G401 (cell line): ENCODE measurements at places on chromosomes 16 and 17.
A peak's percentile ranks its signal among the peaks of the same experiment; 100 is the strongest.

DNA sequence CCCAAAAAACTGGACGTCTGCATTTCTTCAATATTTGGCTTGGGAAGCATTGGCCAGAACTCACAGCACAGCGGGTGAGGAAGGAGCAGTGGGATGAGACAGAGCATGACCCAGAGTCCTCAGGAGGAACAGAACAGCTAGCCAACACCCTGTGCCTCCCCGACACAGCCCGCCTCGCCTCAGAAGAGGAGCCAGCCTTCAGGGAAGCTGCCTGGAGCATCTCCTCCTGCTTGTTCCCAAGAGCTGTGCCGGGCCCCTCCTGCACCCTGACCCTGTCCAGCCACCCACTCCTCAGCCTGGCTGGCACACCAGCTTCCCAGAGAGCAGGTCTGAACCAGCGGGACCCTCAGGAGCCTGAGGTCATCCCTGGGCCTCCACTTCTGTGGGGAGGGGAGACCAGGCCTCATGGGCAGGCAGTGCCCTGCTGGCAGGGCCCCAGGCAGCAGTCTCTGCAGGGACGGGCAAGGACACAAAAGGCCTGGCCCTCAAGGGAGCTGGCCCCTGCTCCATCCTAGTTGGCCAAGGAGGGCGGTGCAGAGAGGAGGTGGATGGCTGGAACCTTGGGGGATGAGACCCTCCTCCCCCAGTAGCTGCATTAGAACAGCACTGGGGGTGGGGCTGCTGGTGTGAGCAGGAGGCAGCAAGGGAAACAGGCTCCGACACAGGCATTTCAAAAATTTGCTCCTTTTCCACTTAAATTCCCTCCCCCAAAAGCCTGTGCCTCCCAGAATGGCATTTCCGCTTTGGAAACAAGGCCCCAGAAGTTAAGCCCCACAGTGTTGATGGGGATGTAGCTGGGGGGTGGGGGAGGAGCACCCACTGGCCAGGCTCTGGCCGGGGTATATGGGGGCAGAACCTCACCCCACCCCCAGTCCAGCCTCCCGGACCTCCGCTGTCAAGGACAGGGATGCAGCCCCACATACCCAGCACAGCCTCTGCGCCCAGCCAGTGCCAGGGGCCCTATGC lies 1.8 kb upstream of the BCAR1 start:
- peak; percentile 60 for DNase-seq

DNA sequence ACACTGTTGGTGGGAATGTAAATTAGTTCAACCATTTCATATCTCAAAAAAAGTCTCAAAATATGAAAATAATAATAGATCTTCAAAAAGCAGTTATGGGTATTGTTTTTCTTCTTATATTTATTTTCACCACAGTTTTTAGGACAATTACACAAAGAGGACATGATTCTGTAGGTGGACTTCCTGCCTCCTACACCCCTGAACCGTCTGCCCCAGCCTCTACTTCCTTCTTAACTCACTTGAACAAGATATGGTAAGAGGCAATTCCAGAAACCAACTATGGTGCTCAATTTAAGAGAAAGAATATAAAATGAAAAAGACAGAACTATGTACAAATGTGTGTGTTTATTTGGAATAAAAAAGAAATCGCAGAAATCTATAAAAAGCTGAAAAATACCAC lies 74.1 kb upstream of the MON1B start:
- DNase-seq: no peak

GRCh38 chr17:80082403-80083135 lies 18.8 kb upstream of the GAA start:
- peak; percentile 68 for DNase-seq

GRCh38 chr17:49775546-49776260 lies 11.8 kb upstream of the FAM117A start:
- no peak for DNase-seq

DNA sequence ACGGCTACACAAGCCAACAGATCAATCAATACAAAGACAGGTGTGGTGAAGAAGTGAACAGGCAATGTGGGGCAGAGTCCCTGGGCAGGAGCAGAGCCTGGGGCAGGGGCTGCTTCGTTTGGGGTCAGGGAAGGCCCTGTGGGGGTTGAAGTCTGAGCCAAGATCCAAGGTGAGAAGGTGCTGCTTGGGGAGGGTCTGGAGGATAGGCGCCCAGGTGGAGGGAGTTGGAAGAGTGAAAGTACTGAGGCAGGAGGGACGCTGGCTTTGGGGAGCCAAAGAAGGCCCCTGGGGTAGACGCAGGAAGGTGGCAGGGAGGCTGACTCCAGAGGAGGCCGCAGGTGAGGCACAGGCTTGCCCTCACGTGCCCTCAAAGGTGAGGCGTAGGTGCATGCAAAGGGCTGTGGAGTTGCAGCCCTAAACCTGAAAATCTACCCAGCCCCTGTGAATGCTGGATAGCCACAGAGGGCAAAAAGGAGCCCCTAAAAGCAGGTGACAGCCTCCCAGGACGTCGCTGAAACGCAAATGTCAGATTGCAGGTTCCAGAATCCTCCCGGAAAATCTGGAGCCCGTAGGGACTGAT lies 33.3 kb downstream of the WFDC1 start:
- DNase-seq: no peak

DNA sequence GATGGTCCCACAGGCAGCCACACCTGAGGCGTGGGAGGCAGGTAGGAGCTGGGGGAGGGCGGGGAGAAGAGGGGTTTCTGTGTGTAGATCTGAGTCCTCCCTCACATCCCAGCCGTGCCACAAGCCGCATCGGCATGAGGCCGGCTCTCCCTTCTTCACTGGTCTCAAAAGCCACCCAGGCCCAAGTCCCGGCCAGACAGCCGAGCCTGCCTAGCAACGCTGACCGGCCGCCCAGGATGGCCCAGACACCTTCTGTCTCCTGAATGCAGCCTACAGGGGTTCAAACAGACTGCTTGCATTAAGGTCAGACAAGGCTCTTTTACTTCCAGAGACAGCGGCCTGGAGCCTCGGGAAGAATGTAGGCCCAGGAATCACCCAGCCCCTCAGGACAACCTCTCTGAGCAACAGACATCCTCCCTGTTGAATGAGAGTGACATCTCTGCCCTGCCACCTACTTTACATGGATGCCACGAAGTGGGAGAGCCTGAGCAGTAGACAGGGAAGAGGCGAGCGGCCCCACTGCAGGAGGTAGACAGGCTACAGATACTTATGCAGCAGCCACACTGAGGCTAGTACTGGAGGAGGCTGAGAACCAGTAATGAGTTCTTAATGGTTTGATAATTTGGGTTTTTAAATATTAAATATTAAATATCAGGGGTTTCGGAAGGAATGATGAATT lies 69.6 kb downstream of the N4BP1 start:
- DNase-seq: no peak
